GM13976 (cell line): ENCODE measurements at places on chromosomes 1 and 21.

- DNase-seq, result no peak
These were observed 479.0 kb downstream of the SIPA1L2 start for GRCh38 chr1:232150770-232151548.

DNA sequence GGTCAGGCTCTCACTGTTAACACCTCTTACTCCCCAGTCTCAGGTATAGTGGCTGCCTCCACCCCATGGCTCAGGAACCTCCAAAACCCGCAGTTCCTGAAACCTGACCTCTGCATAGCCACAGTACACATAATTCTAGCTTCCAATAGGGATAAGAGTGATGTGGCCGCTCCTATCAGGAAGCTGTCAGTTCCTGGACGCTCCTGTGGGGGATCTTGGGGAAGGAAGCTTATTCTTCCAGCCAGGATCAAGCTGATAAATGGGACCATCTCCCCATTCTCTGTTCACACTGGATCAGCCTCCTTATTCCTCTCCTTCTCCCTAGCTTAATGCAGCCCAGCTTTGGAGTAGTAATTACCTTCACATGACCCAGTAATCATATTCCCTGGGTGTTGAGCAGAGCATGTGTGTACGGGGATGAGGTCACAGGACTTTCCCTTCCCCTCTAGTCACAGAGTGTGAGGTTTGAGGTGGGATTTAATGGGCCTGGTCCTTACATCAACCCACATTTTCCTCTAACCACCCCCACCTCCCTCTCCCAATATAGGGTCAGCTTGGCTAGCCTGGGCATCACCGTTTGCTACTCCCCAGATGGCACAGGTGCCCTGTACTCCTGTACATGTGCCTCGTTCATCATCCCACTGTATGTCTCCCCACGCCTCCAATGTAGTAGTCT, 7.0 kb upstream of the POU3F1 start:
- DNase-seq, result no peak

DNA sequence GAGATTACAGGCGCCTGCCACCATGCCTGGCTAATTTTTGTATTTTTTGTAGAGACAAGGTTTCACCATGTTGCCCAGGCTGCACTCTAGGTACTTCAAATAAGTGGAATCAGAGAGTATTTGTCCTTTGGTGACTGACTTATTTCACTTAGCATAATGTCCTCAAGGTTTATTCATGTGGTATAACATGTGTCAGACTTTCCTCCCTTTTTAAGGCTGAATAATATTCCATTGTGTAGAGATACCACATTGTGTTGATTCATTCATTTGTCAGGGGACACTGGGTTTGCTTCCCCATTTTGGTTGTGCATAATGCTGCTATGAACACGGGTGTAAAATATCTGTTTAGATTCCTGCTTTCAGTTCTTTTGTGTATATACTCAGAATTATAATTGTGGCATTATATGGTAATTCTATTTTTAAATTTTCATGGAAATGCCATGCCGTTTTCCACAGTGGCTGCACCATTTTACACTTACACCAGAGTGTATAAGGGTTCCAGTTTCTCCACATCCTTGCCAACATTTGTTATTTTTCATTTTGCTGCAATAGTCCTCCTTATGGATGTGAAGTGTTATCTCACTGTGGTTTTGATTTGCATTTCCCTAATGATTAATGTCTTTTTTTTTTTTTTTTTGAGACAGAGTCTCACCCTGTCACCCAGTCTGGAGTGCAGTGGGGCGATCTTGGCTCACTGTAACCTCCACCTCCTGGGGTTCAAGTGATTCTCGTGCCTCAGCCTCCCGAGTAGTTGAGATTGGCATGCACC, 35.1 kb downstream of the IL6R start:
- no peak for DNase-seq

- no peak for DNase-seq
These were observed 111.5 kb downstream of the CCDC185 start for GRCh38 chr1:223504741-223505140.

- DNase-seq, result no peak
These were observed 294.6 kb downstream of the RPS6KC1 start for GRCh38 chr1:213345621-213346020.

DNA sequence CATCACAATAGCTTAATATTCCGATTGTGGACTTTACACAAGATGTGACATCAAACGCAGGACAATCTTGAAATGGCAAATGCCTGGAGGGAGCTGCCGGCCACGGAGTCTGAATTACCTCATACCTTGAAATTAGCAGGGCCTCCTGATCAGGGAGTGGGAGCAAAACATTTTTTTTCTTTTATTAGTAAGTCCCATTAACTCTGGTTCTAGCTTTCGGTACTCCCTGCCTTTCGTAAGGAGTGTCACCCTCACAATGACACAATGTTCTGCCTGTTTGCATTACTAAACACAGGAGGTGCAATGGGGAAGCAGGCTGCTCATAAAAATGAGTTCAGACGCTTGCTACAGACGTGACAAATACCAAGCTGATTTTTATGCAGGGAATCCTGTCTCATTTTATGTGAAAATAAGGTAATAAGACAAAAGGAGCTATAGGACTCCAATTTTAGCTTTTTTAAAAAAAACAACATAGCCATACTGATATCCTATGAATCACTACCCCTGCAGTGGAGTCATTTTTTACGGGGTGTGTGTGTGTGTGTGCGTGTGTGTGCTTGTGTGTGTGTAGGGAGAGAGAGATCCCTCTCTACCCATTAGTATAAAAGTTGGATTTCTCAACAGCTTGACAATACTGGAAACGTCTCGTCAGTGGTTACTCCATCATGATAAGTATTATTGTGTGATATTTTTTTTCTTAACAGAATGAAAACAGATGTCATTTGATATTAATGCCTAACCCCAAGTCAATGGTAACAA, 205.1 kb upstream of the RUNX1 start:
- no peak for DNase-seq

GRCh38 chr1:60622486-60622885, 459.9 kb upstream of the NFIA start:
- DNase-seq, result no peak

- DNase-seq, result no peak
These were observed 62.4 kb downstream of the RERE start for GRCh38 chr1:8754993-8755392.

DNA sequence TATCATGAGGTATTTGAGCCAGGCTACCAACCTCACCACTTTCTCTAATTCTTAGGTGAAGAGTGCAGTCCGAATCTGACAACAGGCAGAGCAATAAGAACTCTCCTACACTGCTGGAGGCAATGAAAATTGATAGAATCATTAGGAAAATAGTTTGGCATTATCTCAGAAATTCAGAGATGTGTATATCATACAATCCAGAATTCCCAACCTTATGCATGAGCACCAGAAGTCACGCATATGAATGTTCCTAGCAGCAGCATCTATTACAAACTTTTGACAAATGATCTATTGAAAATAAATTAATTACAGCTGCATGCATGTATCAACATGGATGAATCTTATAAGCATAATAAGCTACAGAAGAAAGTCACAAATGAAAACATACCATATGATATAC, 176.9 kb upstream of the CAMK1G start:
- no peak for DNase-seq

DNA sequence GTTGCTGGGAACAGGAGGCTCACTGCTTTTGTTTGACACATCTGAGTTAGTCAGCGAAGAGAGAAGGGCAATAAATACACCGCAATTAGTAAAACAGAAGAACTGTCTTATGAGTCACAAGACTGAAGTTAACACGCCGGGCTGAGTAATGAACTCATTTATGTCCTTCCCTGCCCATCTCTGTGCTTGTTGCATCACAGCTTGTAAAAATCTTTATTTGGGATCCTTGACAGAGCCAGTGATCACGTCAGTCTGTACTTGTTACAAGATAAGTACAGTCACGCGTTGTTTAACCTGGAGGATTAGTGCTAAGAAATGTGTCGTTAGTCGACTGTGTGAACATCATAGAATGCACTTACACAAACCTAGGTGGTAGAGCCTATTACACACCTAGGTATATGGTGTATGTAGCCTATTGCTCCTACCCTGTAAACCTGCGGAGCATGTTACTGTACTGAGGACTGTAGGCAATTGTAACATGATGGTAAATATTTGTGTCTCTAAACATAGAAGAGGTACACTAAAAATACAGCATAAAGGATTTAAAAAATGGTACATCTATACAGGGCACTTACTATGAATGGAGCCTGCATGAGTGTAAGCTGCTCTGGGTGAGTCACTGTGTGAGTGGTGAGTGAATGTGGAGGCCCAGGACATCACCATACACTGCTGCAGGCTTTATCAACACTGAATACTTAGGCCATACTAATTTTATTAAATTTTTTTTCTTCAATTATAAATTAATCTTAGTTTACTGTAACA, 272.2 kb downstream of the TNR start:
- no peak for DNase-seq

GRCh38 chr1:192630521-192631287, 5.2 kb upstream of the RGS13 start:
- DNase-seq, result no peak

DNA sequence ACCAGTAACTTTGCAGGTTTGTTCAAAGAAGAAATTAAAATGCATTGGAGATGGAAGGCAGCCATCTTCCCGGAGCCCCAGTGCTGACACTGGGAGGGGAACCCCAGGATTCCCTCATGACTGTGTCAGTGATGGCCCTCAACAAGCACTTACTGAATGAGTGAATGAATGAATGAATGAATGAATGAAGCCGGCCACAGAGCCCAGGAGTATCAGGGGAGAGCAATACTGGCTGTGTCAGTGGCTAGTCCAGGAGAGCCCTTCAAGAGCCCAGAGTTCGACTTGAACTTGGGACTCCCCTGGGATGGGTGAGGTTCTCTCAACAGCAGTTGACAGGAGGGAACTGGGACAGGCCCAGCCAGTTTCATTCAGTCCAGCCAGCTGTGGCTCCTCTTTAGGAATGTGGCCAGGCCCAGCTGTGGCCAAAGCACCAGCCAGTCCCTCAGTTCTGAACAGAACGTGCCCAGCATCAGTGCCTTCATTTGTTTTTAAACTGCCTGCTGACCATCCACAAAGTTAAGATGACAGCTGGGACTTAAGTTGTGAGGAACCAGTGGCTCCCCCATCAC, 9.2 kb upstream of the ERG start:
- no peak for DNase-seq

GRCh38 chr1:86692641-86693040, 11.7 kb upstream of the SH3GLB1 start:
- DNase-seq, result no peak

DNA sequence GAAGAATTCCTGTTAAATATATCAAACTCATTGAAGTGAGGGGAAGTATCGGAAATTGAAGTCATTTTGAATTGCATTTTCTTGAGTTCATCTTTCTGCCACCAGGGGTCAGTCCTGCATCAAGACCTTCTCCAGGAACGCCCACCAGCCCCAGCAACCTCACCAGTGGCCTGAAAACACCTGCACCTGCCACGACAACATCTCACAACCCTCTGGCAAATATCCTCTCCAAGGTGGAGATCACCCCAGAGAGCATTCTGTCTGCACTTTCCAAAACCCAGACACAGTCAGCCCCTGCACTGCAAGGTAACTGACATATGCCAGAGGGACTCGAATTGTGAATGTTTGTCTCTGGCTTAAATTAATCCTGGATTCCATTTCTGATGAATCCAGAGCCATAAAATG, 22.8 kb upstream of the TARS2 start:
- peak; percentile 84 for DNase-seq

GRCh38 chr21:35062016-35062415, 12.9 kb upstream of the RUNX1 start:
- DNase-seq, result no peak

DNA sequence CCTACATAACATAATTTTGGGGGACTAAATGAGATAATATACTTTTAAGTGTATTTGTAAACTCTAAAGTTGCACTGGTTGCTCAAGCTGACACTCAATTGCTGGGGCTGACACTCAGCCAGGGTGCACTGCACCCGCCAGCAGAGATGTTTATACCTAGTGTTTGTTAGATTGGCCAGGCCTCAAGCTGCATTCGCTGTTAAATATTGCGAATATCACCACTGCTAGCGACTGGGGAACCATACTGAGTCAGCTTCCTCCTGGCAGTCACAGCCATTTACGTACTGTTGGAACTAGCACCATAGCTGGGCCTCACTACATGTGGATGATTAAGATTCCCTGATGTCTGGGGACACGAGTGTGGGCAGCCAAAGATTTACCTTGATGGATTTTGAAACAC, 12.7 kb upstream of the RWDD3 start:
- no peak for DNase-seq

DNA sequence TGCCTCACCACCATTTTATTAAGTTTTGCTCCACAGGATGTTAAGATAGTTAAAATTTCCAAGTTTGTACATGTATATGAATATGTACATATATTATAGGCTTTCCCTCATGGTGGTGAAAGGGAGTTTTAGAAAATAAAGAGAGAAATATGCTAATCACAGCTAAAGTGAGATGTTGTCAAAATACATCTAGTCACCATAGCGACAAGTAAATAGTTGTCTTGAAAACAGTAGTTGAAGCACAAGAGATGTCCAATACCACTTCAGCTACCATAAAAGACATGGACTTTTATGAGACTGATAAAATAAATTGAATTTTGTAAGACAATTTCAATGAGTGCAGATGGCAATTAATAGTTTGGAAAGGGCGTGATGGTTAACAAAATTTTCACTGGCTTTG, 1600.0 kb downstream of the BRINP3 start:
- DNase-seq, result no peak

- no peak for DNase-seq
These were observed 125.4 kb downstream of the TBX19 start for GRCh38 chr1:168405906-168406549.

DNA sequence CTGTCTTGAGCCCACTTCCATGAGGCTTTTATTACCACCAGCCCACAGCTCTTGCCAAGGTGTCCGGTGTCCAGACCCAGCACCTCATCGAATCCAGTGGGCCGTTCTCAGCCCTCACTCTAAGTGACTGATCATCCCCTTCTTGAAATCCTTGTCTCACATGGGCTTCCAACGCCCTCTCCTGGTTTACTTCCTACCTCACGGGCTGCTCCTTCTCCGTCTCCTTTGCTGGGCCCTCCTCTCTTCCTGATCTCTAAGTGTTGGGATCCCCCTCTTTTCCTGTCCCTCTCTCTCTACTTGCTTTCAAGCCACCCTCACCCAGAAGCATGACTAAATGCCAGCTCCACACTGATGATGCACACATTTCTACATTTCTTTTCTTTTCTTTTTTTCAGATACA, 9.0 kb upstream of the RHBG start:
- no peak for DNase-seq

DNA sequence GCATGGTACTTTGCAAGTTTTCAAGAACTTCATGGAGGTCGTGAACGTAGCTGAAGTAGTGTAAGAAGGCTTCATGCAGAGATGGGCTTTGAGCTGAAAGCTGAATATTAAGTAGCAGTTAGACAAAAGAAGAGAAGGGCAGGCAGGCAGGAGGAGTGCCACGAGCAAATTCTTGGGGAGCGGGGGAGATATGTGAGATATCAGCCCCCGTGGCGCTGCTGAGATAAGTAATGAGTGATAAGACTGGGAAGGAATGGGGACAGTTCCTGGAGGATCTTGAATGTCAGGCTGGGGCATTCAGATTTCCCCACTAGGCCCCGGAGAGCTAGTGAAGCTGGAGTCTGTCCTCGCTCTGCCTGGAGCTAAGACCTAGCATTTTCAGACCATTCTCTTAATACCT, 27.9 kb upstream of the KIRREL1 start:
- DNase-seq, result no peak

GRCh38 chr1:176466514-176466913, 3.5 kb downstream of the PAPPA2 start:
- peak; percentile 5 for DNase-seq
